ENCODE measurements at places on chromosomes 13 and 19.

DNA sequence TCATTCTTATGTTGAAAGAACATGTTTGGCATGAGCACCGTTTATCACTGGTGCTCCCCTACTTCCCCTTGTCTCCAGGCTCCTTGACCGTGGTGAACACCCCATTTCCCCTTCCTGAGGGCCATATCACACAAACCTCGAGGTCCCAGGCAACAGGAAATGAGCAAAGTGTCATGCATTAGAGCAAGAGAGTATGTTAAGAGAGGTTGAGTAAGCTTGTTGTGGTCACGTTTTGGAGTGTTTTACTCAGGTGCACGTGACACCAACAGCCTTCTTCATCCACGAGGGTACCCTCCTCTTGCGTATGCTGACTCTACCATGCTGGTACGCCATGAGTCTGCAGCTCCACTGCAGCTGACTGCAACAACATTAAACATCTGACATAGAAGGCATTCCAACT, 482.2 kb upstream of the NBEA start:
- no peak for DNase-seq

- DNase-seq = no peak
Measured at GRCh38 chr19:29120466-29120865, 92.5 kb downstream of the UQCRFS1 start.

- DNase-seq = no peak
Measured at GRCh38 chr19:15251010-15251748, 18.9 kb upstream of the EPHX3 start.

- DNase-seq = no peak
Measured at GRCh38 chr13:91572439-91572838, 174.0 kb downstream of the GPC5 start.

DNA sequence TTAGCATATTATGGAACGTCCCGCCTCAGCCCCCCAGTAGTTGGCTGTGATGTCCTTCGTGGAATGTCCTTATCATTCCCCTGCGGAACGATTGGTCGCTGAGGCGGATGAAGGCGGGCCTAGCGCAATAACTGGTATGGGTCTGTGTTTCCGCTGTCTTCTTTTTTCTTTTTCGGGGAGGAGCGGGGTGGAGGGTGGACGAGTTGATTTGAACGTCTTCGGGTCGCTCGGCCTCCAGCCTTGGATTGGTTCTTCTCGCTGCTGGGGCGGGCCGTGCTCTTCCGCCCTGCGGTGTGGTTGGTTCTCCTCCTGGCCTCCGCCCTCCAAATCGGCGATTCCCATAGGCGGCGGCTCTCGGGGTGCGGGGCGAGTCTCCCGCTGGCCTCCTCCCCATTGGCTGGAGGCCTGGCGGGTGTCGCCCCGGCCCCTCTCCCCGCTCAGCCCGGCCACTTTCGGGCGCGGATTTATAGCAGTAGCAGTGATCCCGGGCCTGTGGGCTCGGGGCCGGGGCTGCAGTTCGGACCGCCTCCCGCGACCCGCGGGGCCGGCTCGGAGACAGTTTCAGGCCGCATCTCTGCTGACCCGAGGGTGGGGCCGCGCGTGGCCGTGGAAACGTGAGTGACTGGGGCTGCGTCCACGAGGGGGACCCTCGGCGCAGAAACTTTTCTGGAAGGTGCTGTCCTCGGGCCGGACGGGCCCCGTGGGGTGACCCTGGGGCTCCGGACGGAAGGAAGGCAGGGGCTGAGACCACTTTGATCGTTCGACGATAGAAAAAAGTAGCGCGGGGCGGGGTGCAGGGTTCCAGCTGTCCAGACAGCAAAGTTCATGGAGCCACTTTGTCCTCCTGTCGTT, 2.1 kb downstream of the ING1 start:
- peak; percentile 99 for DNase-seq

- no peak for DNase-seq
Measured at GRCh38 chr13:29721766-29722165, 126.3 kb upstream of the SLC7A1 start.

Measured in anterior cingulate cortex (tissue), 58 donors.